ENCODE measurements at places on chromosomes 3 and 15.

- DNase-seq, result no peak
These were observed 281.0 kb downstream of the KLF13 start for GRCh38 chr15:31607656-31608055.

GRCh38 chr3:146638718-146639117 lies 33.6 kb upstream of the PLSCR5 start:
- no peak for DNase-seq

GRCh38 chr3:141415953-141416352 lies 47.6 kb downstream of the ZBTB38 start:
- DNase-seq, result no peak

- no peak for DNase-seq
These were observed 12.9 kb downstream of the VPS18 start for GRCh38 chr15:40906991-40907802.

DNA sequence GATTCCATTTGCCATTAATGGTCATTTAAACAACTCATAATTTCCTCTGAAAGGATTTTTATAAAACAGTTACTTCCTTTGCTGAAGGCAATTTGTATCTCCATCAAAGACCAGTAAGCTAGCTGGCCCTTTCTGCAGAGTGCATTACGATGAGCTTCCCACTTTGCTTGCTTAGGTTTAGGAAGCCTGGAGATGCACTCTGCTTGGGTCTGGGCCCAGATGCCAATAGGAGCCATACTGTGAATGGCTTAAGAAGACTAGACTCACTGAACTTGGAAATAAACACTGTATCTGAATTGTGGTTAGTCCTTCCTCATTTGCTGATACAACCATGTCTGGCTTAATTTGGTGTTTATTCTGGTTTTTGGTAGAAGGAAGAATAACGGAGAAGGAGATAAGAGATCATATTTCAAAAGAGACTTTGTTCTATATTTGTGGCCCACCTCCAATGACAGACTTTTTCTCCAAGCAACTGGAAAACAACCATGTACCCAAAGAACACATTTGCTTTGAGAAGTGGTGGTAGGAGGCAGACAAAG lies 38.1 kb downstream of the OXNAD1 start:
- DNase-seq, result no peak

DNA sequence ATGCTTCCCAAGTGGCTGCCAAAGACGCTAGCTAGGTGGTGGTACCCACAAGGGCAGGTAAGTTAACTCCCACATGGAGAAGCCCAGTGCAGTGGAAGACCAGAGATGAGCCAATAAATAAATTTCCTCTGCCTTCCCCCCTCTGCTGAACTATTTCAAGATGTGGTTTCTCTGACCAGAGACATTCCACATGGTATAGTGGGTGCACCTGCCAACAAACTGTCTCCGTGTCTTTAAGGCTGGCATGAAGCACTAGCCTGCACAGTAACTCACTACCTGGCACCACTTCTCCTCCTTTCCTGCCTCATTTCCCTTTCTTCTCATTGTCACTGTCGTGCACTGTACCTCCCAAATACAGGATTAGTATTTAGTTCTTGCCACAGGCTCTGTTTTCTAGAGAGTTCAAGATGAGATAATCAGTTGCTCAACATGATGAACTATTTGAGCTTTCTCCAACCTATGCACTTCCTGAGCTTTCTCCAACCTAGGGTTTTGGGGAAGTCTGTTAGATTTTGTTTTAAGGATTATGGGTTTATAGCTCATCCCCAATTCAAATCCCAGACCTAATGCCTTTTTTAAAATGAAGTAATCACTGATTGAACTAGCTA lies 8.4 kb upstream of the CRTAP start:
- no peak for DNase-seq

- DNase-seq, result no peak
These were observed 245.5 kb downstream of the EPHB1 start for GRCh38 chr3:135040321-135041240.

DNA sequence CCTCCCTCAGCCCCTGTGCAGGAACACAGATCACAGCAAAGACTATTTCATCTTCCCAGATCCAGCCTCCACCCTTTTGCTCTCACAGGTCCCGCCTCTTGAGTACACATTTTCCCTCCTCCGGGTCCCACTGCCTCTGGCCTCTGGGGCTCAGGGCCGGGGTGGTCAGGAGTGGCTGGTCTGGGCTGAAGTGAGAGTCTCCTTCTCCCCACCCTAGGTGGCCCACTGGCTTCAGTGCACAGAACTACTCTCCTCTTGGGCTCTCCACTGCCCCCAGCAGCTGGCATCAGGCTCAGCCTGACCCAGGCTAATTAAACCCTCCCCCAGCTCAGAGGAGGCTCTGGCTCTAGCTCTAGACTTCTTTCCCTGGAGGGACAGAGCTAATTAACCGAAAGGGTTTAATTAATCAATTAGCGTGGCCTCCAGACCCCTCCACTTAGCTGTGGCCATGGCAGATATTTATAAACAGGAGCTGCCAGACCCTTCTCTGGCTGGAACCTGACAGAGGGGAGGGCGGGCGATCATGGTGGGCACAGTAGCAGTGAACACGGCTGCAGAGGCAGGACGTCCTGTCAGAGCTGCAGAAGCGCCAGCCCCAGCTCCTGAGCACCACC lies 15.1 kb downstream of the DUSP7 start:
- no peak for DNase-seq

DNA sequence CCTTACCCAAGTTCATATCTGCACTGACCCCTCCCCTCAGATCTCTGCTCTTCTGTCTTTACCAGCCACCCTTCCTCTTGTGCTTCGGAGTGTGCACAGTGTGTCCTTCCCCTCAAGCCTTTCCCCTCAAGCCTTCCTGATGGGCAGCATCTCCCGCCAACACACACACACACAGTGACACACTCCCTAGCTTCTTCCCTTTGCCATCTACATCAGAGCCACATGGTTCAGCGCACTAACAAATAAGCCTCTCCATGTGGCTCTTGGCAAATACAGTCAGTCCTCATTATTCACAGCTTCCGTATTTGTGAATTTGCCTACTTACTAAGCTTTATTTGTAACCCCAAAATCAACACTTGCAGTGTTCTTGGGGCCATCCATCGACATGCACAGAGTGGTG lies 37.5 kb downstream of the SH3BP5 start:
- DNase-seq, result no peak

DNA sequence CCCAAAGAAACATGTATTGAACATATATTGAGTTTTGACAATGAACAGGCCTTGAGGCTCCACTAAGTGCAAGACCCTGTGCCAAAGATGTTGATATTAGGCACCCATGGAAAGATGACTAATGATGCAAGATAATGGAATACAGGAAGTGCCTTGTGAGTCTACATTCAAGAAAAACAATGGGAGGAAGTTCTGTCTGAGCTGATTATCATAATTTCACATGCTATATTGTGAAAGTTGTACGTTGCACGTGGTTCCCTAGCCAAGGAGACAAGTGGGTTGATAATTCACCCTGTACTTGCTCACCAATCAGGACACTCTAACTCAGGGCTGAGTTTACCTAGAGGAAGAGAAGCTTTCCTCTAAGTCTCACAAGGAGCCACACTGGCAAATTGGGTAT lies 186.9 kb upstream of the STAC start:
- DNase-seq, result no peak

- no peak for DNase-seq
These were observed 10.5 kb upstream of the BLM start for GRCh38 chr15:90706394-90707327.

DNA sequence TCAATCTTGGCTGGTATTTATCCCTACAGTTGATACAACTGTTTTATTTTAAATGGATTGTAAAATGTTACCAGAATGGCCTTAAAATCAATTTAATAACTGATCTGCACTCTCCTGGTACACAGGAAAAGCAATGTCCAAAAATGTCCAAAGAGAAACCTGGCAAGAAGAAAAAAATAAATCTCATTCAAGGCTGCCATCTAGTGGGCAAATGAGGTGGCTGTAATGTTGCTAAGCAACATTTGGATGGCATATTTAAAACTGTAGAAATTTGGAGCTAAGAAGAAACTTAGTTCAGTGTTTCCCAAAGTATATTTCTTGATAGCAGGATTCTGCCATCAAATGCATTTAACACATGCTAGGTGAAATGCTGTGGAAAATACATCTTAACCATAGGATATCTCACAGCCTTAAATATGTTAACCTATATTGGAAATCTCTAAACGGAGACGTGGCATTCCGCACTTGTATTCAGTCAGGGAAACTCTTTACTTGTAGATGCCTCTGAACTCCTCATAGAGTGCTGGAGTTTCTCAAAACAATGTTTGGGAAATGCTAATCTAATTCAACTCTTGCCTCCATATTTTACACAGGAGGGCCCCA lies 216.8 kb downstream of the ERC2 start:
- DNase-seq, result no peak

- DNase-seq, result no peak
These were observed 234.1 kb downstream of the MEX3B start for GRCh38 chr15:81811736-81812135.

DNA sequence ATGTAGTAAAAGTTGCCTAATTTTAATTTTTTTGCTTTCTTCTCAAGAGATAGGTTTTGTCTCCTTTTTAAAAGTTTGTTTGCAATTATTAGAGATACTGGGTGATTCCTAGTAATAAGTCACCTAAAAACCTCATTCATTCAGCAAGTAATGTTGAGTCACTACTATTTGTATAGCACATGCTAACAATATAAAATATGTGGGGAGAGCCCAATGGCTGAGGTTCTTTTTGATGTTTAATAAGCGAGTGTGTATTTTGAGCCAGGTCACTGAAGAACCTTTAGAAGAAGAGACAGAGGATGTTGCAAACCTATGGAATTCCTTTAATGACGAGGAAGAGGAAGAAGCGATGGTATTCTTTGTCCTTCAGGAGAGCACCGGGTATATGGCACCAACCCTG lies 123.7 kb upstream of the CHRM5 start:
- DNase-seq, result no peak

GRCh38 chr3:195255176-195255500 lies 15.8 kb downstream of the XXYLT1 start:
- DNase-seq, result no peak

- DNase-seq, result no peak
These were observed 36.9 kb upstream of the CLRN1 start for GRCh38 chr3:151009430-151009829.

- no peak for DNase-seq
These were observed 400.4 kb upstream of the THBS1 start for GRCh38 chr15:39180483-39180933.

- no peak for DNase-seq
These were observed 94.2 kb downstream of the FOXP1 start for GRCh38 chr3:71489315-71489761.

GRCh38 chr3:103706671-103707070 lies 1271.9 kb downstream of the ZPLD1 start:
- no peak for DNase-seq

- no peak for DNase-seq
These were observed 173.7 kb upstream of the ONECUT1 start for GRCh38 chr15:52963865-52964264.

DNA sequence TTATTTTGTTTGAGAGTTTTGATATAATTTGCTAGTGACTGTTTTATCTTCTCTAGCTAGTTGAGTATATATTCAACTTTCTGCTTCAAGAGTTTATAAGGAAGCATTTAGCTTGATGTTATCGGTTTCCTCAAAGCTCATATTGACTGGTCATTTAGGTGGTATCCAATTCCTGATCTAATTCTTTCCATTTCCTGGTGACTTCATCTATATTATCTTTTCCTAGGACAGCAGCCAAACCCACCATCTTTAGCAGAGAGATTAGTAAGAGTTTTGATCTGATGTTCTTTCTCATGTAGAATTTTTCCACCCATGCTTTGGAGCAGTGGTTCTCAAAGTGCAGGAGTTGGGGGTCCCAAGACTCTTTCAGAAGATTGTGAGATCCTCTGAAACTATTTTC lies 148.6 kb upstream of the STT3B start:
- no peak for DNase-seq

- no peak for DNase-seq
These were observed 388.4 kb upstream of the NDN start for GRCh38 chr15:24075420-24076089.

GRCh38 chr3:34312684-34313083 lies 514.3 kb downstream of the PDCD6IP start:
- no peak for DNase-seq

- no peak for DNase-seq
These were observed 464.0 kb upstream of the CCDC54 start for GRCh38 chr3:106913111-106913698.

DNA sequence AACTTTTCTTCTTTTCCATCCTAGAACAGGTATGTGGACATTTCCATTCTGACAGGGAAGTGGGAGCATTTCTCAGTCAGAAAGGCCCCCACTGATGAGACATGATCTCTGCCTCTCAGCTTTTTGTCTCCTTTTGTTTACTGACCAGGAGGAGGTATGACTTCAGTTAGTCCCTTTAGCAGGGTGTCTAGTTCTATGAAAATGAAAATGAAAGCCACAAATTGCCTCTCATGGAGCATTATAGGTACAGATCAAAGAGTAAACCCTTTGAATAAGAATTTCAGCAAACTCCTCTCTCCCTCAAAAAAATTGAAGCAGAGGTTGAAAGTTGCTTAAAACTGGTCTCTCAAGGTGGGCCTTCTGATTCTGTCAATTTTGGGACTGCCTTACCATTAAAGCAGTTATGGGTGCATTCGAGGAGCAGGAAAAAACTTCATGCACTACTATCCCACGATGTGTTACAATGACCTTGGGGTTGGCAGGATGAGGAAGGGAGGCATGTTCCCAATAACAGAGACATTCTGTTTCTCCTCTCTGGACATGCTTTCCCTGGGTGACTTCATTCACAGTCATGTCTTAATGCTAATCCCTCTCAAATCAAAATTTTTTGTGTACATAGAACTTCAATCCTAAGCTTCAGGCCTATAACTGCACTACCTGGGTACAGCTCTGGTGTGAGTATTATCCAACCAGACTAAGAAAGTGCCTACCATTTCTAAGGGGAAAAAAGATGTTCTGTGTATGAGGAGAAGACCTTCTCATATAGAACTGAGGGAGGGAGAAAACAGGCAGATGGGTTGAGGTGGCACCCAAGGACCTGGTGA lies 50.6 kb upstream of the TBC1D23 start:
- DNase-seq, result no peak

- no peak for DNase-seq
These were observed 19.0 kb upstream of the CHCHD6 start for GRCh38 chr3:126685021-126685420.

- no peak for DNase-seq
These were observed 19.3 kb upstream of the LZTFL1 start for GRCh38 chr3:45861043-45861719.

DNA sequence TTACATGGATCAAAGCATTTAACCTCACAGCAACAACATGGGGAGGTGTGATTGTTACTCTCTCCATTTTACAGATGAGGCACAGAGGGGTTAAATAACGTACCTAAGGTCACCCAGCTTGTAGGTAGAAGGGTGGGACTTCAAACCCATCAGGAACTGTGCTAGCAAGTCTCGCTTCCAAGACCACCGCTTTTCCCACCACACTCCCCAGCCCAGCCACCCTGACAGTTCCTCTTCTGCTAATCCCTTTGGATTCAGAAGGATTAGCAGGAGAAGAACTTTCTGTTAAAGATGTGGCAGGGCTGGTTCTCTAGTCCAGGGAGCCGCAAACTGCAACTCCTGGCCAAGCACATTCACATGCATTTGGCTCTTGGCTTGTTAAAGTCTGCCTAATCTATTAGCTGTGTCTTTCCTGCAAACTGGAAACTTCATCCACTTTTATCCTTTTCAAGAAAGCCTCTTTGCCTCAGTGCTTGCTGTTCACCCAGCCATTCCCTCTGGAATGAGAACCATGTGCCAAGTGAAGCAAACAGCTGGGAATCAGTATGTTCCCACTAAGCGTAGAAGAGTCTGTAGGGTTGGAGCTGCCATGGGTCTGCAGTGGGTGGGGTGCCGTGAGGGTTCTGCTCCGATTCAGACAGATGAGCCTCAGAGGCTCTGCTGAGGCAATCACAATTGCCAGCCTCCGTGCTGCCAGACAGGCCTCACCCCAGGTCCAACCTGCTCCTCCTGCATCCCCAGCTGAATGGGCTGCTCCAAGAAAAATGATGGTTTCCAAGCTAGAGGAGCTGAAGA lies 44.6 kb downstream of the POMGNT2 start:
- DNase-seq, result no peak
